ENCODE measurements at places on chromosomes 4 and X.

DNA sequence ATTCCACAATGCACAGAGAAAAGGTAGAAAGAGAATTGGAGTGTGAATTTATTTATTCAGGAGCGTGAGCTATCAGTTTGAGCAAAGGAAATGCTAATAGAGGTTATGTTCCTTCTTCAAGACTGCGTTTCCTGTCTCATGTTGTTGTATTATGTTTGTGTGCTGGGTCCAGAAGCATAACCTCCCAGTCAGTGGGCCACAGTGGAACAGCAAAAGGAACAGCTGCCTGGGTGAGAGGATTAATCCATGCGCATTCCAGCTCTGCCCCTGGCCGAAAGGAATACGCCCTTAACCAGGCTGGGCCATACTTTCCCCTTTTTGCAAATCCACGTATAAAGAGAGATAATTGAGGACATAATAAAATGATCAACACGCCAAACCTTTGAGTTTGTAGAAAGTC, 32.4 kb upstream of the ARX start:
- ATAC-seq, result no peak

GRCh38 chr4:948101-948935, 16.1 kb downstream of the TMEM175 start:
- ATAC-seq, result no peak

- ATAC-seq, result no peak
These were observed 74.8 kb upstream of the STIM2 start for GRCh38 chr4:26785810-26786209.

- ATAC-seq, result no peak
These were observed at the start of gene CLNK for GRCh38 chr4:10684631-10685030. Gene CLNK, minus strand, starts transcription at chr4:10684768. Its CDS starts 16,899 bp downstream, at chr4:10667869.

GRCh38 chrX:146658379-146658778, 151.2 kb upstream of the CXorf51B start:
- no peak for ATAC-seq

DNA sequence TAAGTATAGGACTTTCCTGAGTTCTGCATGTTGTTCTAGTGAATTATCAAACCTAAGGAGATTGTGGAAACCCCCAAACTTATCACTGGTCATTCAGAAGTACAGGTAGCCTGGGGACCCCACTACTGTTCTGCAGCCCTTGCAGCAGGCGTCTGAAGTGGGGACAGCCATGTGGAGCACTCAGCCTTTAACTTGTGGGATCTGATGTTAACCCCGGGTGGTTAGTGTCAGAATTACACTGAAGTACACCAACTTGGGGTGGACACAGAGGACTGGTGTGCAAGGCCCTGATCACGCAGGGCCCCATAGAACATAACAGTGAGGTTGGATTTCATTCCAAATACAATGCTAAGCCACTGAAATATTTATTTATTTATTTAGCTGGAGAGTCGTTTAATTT, 103.7 kb downstream of the SCD5 start:
- ATAC-seq, result no peak

GRCh38 chr4:98248934-98249333, 12.2 kb upstream of the RAP1GDS1 start:
- no peak for ATAC-seq

DNA sequence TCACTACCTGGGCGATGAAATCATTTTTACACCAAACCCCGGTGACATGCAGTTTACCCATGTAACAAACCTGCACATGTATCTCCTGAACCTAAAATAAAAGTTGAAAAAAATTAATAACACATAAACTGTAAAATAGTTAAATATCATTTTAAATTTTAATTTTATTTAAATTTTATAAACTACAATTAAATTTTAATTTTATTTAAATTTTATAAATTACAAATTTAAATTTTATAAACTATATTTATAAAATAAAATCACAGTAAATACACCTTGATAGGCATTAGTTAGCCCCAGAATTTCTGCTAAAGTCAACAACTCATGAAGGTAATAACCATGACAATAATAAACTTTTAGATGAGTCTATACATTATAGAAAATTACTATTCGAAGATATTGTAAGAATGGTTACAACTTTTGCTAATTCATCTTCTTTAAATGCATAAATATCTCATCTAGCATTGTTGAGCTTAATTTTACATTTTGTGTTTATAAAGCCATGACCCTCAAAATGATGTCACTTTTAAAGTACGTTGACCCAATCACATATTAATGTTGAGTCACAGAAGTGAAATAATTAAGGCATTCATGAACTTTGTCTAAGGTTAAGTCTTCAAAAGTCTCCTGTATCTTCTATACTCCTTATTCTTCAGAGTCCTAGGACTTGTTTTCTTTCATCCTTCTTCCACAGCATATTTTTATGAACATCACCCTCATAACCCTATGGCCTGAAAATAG, 755.8 kb upstream of the LCORL start:
- ATAC-seq, result no peak

DNA sequence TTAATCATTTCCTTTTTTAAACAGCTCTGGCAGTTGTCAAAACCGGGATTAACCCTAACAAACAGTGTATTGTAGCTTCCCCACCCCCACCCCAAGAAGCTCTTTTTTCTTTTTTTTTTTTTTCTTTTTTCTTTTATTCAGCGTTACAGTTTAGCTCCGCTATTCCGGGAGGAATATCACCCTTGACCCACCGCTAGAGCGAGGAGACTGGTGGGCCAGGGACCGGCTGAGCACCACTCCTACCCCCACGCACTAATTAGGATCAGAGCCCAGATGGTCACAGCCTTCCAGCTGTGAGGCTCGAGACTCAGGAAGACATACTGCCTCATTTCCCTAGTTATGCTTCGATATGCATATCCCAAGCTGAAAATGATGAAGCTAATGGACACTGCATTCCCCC, 2.0 kb downstream of the PARM1 start:
- no peak for ATAC-seq

- no peak for ATAC-seq
These were observed 156.3 kb downstream of the CBR4 start for GRCh38 chr4:168853770-168854169.

DNA sequence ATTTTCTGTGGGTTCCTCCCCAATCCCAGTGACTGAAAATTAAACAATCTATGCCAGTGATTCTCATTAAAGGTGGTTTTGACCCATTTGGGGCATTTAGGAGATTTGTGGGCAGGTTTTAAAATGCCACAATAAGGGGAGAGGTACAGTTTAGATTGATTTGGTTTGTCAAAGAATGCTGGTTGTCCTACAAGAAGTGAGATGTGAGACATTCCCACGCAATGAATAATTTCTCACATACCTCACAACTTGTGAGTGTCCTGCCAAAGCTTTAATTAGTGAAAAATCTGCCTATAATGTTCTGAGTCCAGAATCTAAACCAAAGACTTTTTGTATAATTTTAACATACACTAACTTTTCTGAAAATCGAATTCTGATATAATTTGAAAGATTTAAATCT, 199.4 kb downstream of the MAPK10 start:
- no peak for ATAC-seq

DNA sequence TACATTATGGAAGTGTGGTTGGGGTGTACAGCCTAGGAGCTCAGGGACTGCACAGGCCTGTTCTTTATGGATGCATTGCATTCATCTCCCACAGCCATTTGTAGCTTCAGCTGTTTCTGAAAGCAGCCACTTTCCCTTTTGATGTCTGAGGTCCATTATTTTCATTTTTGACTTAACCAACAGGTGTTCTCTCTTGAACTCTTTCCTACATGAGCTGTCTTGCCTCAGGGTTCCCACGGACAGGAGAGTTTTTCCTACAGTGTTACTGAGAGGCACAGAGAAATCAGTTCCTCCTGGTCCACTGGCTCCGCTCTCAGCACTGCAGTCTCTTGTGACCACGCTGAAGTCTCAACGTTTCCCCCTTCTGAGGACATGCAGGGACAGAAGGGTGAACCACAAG, 87.2 kb downstream of the RASL11B start:
- ATAC-seq, result no peak

DNA sequence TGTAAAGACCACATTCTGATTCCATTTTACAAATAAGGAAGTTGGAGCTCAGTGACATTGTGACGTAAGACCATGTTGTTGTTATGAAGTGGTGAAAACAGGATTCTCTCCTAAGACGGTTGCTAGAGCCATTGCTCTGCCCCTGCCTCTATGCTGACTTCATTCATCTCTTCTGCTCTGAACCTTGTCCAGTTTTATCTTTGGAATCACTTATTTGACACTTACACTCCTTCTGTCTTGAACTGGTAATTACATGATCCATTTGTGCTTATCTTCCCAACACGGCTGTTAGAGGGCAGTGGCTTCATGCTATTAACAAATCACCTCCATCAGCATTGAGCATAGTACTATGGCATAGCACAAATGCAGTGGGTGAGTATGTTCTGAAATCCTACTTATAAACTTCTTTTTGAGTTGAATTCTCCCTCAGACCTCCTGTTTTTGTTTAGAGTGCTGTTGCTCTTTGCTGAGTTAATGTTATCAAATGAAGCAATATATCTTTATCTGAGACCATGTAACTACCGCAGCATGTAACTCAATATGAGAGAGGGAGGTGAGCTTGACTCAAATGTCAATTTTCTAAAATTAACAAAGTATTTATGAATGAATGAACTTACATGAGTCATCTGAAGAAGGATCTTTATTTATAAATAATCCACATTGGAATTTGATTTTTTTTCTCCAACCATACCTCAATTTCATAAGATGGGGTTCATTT, 177.8 kb downstream of the RASL11B start:
- ATAC-seq, result no peak

DNA sequence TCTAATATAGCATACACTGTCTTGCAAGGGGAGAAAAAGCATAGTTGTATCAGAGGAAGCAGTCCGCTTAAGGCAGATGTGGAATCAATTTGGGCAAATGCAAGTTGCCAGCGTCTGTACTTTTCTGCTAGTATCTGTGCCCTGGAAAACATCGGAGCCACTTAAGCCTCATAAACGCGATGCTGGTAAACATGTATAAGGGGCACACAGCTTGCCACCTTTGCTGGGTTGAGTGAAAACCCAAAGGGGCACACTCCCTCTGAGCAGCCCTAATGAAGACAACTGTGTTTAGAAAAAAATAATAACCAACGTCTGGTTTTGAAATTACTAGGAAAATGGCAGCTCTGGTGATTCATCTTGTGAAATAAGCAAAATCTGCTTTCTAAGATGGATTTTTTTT, 24.3 kb downstream of the SMIM20 start:
- no peak for ATAC-seq

GRCh38 chr4:184790826-184791225, 34.9 kb downstream of the ACSL1 start:
- ATAC-seq, result no peak

DNA sequence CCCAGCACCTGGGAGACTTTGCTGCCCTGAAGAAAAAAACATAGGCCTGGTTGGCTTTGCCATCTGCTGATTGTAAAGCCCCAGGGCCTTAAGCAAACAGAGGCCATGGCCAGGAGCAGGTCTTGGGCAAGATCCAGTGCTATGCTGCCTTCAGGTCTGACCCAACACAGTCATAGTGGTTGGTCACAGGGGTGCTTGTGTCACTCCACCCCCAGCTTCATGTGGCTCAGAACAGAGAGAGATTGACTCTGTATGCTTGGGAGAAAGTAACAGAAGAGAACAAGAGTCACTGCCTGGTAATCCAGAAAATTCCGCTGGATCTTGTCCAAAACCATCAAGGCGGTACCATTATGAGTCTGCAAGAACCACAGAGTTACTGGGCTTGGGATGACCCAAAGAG, 24.4 kb upstream of the SMARCA5 start:
- no peak for ATAC-seq

GRCh38 chrX:133541021-133541420, 125.7 kb upstream of the GPC4 start:
- no peak for ATAC-seq

GRCh38 chrX:109890910-109891502, 111.9 kb upstream of the TMEM164 start:
- ATAC-seq, result peak; percentile 41

- no peak for ATAC-seq
These were observed 165.1 kb upstream of the ATP6AP2 start for GRCh38 chrX:40415675-40416074.

All from gastroesophageal sphincter (tissue), 4 donors.